BE2C (cell line): ENCODE measurements at places on chromosomes 13 and 19.
A peak's percentile ranks its signal among the peaks of the same experiment; 100 is the strongest.

DNA sequence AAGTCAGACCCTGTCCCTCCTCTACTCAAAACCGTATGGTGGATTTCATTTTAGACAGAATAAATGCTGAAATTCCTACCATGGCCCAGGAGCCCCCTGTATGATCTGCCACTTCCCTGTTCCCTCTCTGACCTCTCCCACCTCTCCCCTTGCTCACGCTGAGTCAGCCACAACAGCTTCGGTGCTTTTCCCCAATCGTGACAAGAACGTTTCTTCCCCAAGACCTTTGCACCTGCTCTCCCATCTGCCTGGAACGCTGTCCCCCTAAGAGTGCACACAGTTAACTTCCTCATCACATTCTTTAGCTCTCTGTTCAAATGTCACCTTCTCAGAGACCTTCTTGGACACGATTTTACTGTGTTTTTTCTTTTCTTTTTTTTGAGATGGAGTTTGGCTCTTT is 2.3 kb downstream of the VRK3 start:
- DNase-seq: no peak

- DNase-seq: no peak
Observed at GRCh38 chr13:80548915-80549314, 208.0 kb upstream of the SPRY2 start.

DNA sequence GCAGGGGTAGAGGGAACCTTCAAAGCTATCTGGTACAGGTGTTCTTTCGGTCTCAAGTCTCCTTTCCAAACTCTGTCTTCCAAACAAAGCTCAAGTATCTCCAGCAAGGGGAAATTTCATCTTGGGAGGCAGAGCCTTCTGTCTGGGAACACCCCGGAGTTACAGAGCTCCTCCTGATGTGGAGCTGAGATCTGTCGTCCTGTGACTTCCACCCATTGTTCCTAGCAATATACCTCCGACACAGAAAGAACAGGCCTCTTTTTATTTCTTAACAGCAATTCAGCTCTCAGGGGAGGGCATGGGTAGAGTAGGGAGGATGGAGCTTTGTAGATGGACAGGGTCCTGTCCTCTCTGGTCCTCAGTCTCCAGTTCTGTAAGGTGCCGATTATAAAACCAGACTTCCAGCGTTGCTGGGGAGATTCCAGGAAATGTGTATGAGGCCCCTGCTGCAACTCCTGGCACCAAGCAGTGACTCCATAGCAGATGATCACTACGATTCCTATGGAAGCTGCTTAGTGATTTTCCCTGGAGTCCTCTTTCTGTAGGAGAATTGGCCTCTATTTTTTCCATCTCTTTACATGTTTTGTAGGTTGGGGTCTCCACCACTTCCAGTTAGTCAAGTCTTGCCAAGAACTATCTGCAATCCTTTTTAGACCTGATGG is 56.0 kb upstream of the ARGLU1 start:
- DNase-seq: no peak

DNA sequence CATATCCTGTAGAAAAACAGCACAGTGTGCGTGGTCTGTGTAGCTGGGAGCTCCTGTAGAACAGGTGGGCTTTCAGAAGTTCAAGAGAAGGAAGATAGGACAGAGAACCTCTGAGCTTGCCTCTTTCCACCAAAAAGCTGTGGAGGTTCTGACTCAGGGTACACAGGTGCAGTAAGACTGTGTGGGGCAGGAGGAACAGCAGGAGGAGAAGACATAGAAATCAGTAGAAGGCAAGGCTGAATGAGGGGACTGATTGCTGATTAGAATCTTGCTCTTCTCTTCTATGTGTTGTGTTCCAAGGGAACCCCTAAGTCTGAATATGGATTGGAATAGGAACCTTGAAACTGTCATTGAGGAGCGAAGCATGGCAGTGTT is 122.7 kb downstream of the AKAP11 start:
- no peak for DNase-seq

DNA sequence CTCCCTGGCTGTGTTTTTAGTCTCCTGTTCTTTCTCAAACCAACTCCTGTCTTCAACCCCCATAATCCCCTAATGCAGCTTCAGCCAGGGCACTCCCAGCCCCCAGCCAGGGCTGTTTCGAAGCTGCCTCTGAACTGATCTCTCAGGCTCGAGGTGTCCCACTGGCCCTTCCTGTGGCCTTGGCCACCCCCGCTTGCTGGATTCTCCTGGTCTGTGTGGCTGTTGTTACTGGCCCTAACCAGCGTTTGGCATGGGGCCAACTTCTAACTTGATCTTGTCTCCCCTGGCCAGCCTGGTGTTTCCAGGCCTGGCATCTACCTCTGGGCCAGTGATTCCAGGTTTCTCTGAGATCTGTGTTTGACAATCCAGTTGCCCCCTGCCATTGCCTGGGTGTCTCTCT is 11.0 kb downstream of the XAB2 start:
- DNase-seq: peak; percentile 90

- no peak for DNase-seq
Observed at GRCh38 chr13:93561576-93562225, 335.1 kb downstream of the GPC6 start.

- peak; percentile 67 for DNase-seq
Observed at GRCh38 chr13:34942732-34943435, 814 bp downstream of the NBEA start.

- peak; percentile 16 for DNase-seq
Observed at GRCh38 chr13:31441800-31442510, 242.2 kb downstream of the B3GLCT start.

DNA sequence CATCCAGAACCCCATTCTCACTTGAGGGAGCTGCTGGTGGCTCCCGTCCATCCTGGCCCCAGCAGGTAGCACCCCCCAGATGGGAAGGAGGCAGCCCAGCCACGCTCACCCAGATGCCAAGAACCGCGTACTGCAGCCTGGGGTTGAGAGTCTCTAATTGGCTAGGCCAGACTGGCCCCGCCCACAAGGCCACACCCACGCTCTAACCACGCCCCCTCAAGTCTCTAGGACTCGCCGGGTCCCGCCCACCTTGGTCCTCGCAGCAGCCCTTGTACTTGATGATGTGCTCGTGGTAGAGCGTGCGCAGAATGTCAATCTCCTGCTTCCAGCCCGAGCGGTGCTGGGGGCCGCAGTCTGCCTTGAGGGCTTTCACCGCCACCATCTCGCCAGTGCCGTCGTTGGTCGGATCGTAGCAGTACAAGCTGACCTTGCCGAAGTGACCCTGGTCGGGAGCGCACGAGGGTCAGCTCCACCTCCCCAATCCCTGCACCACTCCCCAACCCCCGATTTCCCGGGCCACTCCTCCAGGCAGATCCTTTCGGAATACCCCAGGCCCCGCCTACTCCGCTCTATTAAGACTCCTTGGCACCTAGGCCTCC is 14.5 kb upstream of the ICAM3 start:
- DNase-seq: peak; percentile 99

DNA sequence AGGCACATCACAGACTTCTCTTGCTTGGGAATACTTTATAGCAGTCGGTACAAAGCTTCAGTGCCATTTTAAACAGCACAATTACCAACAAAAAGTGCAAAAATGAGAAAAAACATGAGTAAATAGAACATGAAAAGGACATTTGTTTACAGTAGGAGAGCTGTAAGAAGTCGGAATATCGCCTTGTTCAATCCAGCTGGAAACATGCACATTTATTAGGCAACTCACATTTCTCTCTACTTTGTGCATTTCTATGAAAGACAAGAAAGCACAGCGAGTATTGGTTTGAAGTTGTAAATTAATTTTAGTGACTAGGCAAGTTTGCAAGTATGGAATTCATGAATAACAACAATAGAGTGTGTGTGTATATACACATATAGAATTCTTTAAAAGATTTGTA is 484.7 kb downstream of the DACH1 start:
- no peak for DNase-seq

DNA sequence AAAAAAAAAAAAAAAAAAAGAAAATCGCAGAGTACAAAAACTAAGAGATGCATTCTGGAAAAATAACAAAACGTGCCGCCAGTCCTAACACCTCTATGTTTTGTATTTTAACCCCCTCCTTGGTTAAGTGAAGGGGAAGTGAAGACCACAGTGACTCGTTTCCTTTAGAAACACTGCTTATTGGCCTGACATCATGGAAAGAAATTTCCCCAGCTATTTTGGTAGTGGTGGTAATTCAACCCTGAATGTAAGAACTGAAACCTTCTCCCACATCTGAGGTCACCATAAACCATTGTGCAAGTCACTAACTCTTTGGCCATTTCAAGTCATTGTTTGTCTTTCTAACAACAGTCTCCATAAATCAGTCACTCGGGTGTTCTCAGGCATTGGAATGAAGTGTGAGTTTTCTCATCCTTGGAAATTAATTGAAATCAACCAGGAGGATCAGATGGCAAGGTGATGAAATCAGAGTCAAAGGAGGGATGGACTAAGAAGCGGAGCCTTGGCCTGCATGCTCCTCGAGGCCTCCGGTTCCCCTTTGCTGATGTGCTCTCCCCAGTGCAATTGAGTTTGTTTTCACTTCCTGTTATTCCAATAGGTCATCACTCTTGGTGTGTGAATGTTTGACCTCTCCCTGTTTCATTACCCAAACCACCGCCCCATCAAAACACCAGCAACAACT is 443.9 kb downstream of the FGF9 start:
- no peak for DNase-seq

- DNase-seq: no peak
Observed at GRCh38 chr19:10184636-10185035, 10.1 kb downstream of the DNMT1 start.

- DNase-seq: no peak
Observed at GRCh38 chr13:90534617-90535370, 812.7 kb upstream of the MIR17HG start.

GRCh38 chr13:52882785-52883184 is 34.3 kb upstream of the PCDH8 start:
- DNase-seq: no peak

DNA sequence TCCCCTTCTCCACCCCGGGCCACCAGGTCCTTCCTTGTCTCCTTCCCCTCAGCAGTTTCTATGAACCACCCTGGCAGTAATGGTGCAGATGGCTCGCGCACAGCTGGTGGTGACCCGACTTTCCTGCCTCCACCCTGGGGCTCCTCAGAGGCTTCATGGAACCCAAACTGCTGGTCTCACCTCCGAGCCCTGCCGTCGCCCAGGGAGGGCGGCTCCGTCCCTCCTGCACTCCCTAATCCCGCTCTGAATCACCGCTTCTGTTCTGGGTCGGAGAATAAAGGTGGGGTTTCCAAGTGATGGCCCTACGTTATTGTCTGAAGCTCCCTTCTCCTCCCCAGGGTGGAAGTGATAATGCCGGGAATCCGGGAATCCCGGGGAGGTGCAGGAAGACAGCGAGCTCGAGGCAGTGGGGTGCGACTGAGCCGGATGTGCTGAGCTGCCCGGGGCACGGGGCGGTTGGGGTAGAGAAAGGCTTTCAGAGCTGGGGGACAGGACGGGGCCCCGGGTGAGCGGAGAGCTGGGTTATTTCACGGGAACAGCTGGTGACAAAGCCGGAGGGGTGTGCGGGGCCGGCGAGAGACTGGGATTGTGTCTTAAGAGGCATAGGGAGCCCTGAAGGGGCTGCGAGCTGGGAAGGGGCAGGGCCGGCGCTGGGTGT is 711 bp downstream of the FUT2 start:
- DNase-seq: no peak

GRCh38 chr13:33556828-33557227 is 261.1 kb upstream of the RFC3 start:
- DNase-seq: no peak

- no peak for DNase-seq
Observed at GRCh38 chr19:33304371-33304759, 2.0 kb upstream of the CEBPA start.

DNA sequence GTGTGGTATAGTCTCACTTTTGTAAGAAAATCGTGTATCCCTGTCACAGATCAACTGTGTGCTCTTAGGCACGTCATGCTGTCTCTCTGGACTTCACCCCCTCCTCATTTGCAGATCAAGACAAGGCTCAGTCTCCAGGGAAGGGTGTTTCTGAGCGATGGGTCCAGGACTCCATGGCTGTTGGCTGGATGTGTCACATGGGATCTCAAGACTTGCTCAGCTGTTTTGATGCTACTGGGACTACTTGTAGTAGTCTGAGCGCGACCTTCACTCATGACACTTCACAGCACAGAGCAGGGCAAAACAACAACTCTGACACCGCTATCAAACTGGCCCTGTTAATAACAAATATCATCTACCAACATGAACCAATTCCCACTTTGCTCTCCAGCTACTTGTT is 36.2 kb downstream of the SMAD9 start:
- DNase-seq: no peak

- no peak for DNase-seq
Observed at GRCh38 chr13:41137241-41137640, 4.6 kb upstream of the KBTBD6 start.

GRCh38 chr13:97243915-97244781 is 22.0 kb downstream of the MBNL2 start:
- DNase-seq: no peak

GRCh38 chr19:27962264-27962663 is 1250.7 kb downstream of the UQCRFS1 start:
- DNase-seq: no peak

GRCh38 chr13:94162289-94162688 is 317.2 kb downstream of the DCT start:
- DNase-seq: no peak

DNA sequence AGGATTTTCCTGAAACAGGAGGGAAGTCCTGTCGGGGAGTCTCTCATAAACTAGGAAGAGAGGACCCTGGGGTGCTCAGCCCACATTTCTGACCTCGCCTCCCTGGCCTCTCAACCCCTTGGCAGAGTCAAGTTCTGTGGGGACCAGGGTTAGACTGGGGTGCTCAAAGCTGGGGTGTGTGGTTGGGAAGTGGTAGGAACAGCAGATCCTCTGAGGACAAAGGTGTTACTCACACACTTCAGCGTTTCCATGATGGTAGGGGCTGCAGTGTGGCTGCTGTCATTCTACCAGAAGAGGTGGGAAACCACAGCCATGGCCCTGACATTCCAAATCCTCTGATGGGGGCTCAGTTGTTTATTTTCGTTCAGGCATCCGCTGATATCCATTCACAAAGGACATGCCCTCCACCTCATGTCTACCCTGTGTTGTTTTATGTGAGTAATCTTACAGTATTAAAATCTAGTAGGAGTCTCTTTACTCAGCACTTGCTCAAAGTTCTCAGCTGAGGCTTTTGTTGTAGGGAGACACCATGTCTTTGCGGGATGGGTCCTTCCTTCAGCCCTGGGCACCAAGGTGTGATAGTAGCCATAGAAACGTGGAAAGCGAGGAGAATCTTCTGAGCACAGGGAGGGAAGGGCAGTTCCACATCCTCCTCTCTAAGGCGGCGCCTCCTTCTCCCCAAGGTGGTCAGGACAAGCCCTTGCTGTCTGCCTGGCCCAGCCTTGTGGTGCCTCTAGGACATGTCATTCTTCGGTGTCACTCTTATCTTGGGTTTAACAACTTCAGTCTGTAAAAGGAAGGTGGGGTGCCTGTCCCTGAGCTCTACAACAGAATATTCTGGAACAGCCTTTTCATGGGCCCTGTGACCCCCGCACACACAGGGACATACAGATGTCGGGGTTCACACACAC is 1.5 kb downstream of the KIR2DL3 start:
- no peak for DNase-seq
